ENCODE measurements at places on chromosomes 4 and X.

DNA sequence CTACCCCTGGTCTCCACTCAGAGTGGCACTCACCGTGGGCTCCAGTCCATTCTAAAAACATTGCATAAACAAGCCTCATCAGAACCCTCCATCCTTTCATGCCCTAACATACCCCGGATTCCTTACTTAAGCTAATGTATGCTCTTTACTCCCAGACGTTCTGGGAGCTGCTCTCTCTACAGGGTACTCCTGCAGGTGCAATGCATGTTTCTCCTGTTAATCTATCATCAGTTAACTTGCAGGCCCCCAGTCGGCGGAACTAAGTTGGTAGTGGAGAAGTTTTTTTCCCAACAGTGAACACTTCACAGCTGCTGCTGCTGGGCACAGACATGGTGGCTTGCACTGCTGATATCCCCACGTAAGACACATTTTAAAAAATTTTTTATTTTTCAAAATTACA is 161.6 kb upstream of the FAT1 start:
- DNase-seq, result no peak

DNA sequence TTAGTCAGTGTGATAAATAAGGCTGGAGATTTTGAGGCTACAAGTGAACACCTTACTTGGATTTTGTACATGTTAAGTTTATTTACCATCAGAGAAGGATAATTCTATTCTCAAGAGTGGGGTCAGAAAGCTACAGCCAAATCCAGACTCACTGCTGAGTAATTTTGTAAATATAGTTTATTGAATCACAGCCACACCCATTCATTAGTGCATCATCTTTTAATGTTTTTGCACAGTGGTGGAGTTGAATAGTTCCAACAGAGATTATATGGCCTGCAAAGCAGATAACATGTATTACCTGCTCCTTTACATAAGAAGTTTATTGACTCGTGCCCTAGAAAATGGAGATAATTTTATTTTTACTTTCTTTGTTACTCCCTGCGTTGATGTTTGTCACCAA is 60.4 kb downstream of the PCDH18 start:
- no peak for DNase-seq

DNA sequence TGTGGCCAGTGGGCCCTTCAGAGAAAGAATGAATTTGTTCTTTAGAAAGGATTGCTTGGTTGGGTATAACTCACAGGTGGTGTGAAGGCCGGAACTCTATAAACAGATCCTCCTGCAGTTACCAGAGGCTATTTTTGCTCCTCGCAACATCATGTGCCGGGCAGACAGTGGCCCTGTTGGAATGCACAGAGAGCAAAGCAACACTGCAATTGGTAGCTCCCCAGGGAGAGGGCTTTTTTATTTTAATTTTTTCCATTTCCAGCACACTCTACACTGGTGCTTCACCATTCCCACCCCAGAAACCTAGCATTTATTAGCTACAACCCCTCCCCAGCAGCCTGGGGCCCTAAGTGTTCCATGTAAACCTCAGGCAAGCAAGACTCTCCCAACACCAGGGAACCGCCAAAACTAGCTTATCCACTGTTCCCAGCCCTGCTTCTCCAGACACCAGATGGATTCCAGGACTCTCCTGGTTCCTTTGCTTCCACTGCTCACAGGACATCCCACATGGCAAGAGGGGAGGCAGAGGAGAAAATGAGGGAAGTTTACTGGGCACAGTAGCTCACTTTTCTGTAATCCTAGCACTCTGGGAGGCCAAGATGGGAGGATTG is 75.1 kb upstream of the TMEM164 start:
- no peak for DNase-seq

GRCh38 chr4:10097906-10098779 is 18.5 kb downstream of the WDR1 start:
- DNase-seq, result no peak

GRCh38 chrX:65994519-65995506 is 45.1 kb downstream of the VSIG4 start:
- DNase-seq, result no peak

DNA sequence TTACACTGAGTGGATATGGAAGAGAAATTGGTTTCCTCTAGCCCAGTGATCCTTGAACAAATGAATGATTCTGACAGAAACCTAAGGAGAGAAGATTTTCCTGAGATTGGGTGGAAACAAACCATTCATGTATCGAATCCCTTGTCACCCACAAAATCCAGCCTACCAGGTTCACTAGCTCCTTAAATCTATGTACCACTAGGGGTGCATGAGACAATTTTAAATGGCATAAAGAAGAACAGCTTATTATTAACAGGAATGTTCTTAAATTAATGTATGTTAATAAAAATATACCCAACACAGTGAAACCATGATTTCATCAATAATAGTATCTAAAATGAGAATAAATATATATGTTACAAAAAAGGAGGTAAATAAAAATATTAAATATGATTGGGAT is 118.4 kb upstream of the LNX1 start:
- DNase-seq, result no peak

DNA sequence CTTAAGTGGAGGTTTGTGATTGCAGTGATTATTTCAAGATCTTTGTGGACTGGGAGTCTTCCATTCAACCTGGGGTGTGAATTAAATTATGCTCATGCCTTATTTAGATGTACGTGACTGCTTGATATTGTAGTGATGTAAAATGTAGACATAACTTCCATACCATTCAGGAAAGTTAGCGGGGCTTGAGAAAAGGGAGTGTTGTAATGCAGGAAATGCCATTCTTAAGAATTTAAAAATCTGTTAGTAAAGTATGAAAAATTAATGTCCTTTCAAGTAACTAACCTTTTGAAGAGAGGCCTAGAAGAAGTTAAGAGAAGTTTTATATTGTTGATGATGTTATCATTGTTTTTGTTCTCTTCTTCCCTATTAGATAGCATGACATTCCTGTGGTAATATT is 318.2 kb downstream of the CCSER1 start:
- DNase-seq, result no peak

DNA sequence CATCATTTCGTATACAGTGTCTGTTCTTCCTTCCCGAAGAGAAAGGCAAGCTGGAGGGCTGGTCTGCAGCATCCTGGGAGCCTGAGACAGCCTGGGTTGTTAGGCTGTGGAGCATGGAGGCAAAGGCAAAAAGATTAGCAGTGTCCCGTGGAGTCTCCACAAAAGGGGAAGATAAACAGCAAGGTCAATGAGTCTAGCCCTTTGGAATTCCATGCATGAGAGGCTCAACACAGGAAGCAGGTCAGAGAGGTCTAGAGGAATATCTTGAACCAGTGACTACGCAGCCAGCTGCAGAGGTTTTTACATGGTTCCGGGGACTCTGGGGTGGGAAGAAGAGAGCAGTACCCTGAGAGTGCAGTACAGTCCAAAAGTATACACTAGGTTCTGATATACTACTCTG is 12.2 kb upstream of the MCF2 start:
- DNase-seq, result no peak

All from suppressor macrophage treated with lipopolysaccharide for 4 hours (primary cell).